ENCODE measurements at places on chromosomes 2 and 18. TPM values are rescaled to one million over a fixed set of nuclear protein-coding genes. Genes with fewer than 3 reads are reported as not detected.
A peak's percentile ranks its signal among the peaks of the same experiment; 100 is the strongest.

DNA sequence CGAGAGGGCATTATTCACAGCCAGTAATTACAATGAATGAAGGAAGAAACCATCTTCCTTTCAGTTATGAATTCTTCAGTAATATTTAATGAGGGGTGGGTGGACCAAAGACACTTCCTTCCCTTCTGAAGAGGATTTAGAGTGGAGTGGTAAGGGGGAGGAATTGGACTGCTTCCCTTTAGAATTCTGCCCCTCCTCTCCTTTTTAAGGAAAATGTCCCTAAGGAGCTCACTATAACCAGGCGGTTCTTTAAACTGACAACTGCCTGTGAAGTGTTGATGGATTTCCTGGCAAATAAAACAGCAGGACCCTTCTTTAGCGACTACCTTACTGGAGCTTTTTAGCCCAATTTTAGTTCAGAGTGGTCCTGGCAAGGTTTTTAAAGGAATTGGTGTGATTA, 86.4 kb downstream of the LIMS1 start:
- no peak for DNase-seq
- no peaks in the 10 kb centered on the region for H3K36me3 ChIP-seq
- no peaks in the 10 kb centered on the region for H3K27me3 ChIP-seq
- H3K4me3 ChIP-seq = no peak overlapping the region
- peaks cover 60% of the 10 kb centered on the region for H3K4me1 ChIP-seq

DNA sequence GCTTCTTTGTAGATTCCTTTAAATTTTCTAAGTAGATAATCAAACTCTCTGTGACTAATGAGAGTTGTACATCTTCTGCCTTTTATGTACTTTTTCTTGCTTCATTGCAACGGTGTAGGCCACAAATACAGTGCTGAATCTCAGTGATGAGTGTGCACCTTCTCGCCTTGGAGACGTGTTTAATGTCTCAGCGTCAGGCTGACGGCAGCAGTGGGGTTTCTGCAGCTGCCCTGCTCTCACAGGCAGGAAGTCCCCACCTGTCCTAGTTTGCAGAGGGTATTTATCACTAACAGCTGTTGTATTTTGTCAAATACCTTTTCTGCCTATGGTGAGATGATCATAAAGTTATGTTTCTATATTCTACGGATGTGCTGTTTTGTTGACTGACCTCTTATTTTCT, 13.3 kb downstream of the AGXT start:
- no peaks in the 10 kb centered on the region for H3K4me1 ChIP-seq
- DNase-seq = no peak
- H3K27ac ChIP-seq = no peak overlapping the region
- no peaks in the 10 kb centered on the region for H3K27me3 ChIP-seq

DNA sequence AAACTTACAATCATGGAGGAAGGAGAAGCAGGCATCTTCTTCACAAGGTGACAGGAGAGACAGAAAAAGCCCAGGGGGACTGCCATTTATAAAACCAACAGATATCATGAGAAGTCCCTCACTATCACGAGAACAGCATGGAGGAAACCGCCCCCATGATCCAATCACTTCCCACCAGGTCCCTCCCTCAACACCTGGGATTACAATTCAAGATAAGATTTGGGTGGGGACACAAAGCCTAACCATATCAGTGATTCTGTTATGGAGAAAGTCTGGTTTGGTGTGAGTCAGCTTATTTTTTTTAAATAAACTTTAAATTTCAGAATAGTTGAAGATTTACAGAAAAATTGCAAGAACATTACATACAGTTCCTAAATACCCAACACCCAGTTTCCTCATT, 84.7 kb upstream of the SP3 start:
- H3K36me3 ChIP-seq = no peaks in the 10 kb centered on the region
- H3K27me3 ChIP-seq = no peaks in the 10 kb centered on the region
- no peak overlapping the region for H3K4me3 ChIP-seq
- no peak for DNase-seq
- H3K27ac ChIP-seq = no peak overlapping the region

DNA sequence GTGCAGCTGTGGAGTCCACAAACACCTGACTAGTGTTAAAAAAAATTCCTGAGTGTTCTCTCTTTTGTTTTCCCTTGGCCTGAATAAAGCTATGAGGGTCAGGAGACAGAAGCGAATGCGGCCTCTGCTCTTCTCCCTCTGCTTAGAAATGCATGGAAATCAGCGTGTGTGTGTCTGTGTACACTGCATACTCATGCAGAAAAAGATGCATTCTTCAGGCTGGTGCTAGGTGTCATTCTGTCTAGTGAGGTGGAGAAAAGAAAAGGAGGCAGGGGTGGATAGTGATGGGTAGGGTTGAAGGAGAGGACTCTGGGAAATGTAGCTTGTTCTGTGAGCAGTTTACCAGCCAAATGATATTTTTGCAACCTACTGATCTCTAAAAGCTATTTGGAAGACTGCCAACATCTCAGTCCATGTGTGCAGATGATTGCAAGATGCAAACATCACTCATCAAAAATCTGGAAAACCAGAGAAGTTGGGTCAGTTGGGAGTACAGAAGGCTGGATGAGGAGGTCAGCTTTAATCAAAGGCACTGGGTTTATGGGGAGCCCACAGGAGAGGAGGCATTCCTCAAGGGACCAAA, 177.7 kb downstream of the INSIG2 start:
- H3K27ac ChIP-seq = no peak overlapping the region
- DNase-seq = no peak
- no peaks in the 10 kb centered on the region for H3K27me3 ChIP-seq
- H3K4me1 ChIP-seq = no peaks in the 10 kb centered on the region
- no peaks in the 10 kb centered on the region for H3K36me3 ChIP-seq

Gene IL1R2
- 59.3 TPM for total RNA-seq

DNA sequence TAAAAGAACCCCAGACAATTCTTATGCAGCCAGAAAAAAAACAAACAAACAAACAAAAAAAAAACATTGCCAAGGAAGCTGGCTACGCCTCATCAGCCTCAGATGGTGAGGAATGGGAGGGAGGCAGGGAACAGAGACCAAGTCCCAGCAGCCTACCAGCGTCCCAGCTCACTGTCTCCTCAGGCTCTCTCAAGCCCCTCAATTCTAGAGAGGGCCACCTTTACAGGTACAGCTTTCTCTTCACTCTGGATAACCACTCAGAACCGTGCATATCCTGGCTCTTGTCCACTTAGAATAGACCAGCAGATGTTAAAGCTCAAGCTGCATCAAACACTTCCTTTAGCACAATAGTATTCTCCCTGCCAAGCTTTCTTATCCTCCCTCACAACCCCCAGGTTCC, 263.1 kb upstream of the CHAC2 start:
- no peaks in the 10 kb centered on the region for H3K27me3 ChIP-seq
- no peaks in the 10 kb centered on the region for H3K36me3 ChIP-seq
- no peaks in the 10 kb centered on the region for H3K4me1 ChIP-seq
- H3K4me3 ChIP-seq = no peak overlapping the region
- no peak overlapping the region for H3K27ac ChIP-seq
- DNase-seq = no peak

GRCh38 chr2:127680706-127681287, 5.5 kb upstream of the LIMS2 start:
- peaks cover 4% of the 10 kb centered on the region for H3K4me1 ChIP-seq
- H3K36me3 ChIP-seq = no peaks in the 10 kb centered on the region
- peak overlapping the region; percentile 33 for H3K4me3 ChIP-seq
- no peak overlapping the region for H3K27ac ChIP-seq

GRCh38 chr18:48782381-48782861, 168.3 kb downstream of the SMAD7 start:
- no peaks in the 10 kb centered on the region for H3K36me3 ChIP-seq
- no peak overlapping the region for H3K27ac ChIP-seq
- no peaks in the 10 kb centered on the region for H3K27me3 ChIP-seq
- no peak for DNase-seq
- no peak overlapping the region for H3K4me3 ChIP-seq

- no peak overlapping the region for H3K27ac ChIP-seq
- H3K36me3 ChIP-seq = peaks cover 50% of the 10 kb centered on the region
- H3K4me3 ChIP-seq = no peak overlapping the region
- peaks cover 3% of the 10 kb centered on the region for H3K4me1 ChIP-seq
Observed at GRCh38 chr2:238450440-238450861, 23.7 kb downstream of the ASB1 start.

Gene IL36B
- 5.2 TPM for total RNA-seq

Gene EFHD1
- total RNA-seq = 15.8 TPM

GRCh38 chr2:124250433-124250832, 225.3 kb downstream of the CNTNAP5 start:
- no peaks in the 10 kb centered on the region for H3K4me1 ChIP-seq
- DNase-seq = no peak
- H3K27ac ChIP-seq = no peak overlapping the region
- no peaks in the 10 kb centered on the region for H3K27me3 ChIP-seq

DNA sequence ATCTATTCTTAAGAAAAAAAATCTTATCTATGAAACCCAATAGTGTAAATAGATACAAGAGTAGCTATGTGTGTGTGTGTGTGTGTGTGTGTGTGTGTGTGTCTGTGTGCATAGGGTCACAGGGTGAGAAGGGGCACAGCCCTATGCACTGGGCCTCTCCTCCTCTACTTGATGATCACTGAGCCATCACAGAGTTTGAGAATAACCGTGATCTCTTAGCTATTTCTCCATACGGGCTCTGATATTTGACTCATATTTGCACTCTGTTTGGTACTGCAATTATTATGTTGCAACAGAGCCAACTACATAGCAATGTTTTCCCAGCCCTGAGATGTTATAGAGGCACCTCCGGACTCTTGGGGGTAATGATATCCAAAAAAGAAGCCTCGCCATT, 28.8 kb upstream of the SLC40A1 start:
- H3K27ac ChIP-seq = no peak overlapping the region
- no peak for DNase-seq
- H3K4me3 ChIP-seq = no peak overlapping the region

Gene CAPN14
- 0.70 TPM for total RNA-seq

- no peaks in the 10 kb centered on the region for H3K27me3 ChIP-seq
- H3K4me1 ChIP-seq = no peaks in the 10 kb centered on the region
- no peak for DNase-seq
- peaks cover 57% of the 10 kb centered on the region for H3K36me3 ChIP-seq
Observed at GRCh38 chr2:222919841-222920526, 59.1 kb downstream of the ACSL3 start.

Gene SALL3
- total RNA-seq = 0.21 TPM

- H3K27me3 ChIP-seq = peaks cover 40% of the 10 kb centered on the region
- H3K36me3 ChIP-seq = no peaks in the 10 kb centered on the region
- peaks cover 42% of the 10 kb centered on the region for H3K4me1 ChIP-seq
- no peak for DNase-seq
- no peak overlapping the region for H3K27ac ChIP-seq
Observed at GRCh38 chr2:1741851-1742250, 2.5 kb downstream of the PXDN start.

Gene C1QL2
- 0.76 TPM for total RNA-seq

GRCh38 chr2:169513926-169514325, 4.4 kb downstream of the KLHL41 start:
- no peak for DNase-seq
- no peak overlapping the region for H3K4me3 ChIP-seq
- no peaks in the 10 kb centered on the region for H3K36me3 ChIP-seq

DNA sequence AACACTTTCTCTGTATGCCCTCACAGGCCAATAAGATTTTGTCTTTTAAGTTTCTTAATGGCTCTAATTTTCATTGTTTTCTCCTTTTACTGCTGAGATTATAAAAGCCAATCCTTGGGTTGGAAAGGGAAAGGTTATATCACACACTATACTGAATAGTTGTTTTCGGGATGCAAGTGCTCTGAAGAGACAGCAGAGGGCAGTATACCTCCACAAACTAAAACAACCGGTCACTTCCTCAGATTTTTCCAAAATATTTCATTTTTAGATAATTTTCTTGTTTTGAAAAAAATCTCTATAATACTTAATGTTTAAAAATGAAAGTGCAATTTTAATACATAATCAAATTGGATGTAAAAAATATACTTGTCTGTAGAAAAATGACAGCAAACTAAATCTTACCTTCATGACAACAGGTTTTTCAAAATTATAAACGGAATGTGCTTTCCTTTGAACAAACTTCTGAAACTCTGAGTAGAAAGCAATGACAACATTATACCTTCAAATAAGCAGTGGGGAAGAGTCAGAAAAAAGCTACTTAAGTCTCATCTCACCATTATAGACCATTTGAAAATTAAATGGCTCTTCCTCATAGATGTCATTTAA, 82.7 kb downstream of the ORC4 start:
- DNase-seq = no peak
- no peaks in the 10 kb centered on the region for H3K4me1 ChIP-seq
- no peak overlapping the region for H3K4me3 ChIP-seq
- H3K27ac ChIP-seq = no peak overlapping the region
- H3K36me3 ChIP-seq = peaks cover 26% of the 10 kb centered on the region

Gene ARHGEF4
- 128 TPM for total RNA-seq

Gene CBLN2
- total RNA-seq = not detected

- H3K36me3 ChIP-seq = peaks cover 21% of the 10 kb centered on the region
- H3K4me1 ChIP-seq = peaks cover 20% of the 10 kb centered on the region
- peak overlapping the region; percentile 86 for H3K27ac ChIP-seq
- H3K27me3 ChIP-seq = peaks cover 6% of the 10 kb centered on the region
Observed at GRCh38 chr2:219570194-219570923, 980 bp downstream of the OBSL1 start.

DNA sequence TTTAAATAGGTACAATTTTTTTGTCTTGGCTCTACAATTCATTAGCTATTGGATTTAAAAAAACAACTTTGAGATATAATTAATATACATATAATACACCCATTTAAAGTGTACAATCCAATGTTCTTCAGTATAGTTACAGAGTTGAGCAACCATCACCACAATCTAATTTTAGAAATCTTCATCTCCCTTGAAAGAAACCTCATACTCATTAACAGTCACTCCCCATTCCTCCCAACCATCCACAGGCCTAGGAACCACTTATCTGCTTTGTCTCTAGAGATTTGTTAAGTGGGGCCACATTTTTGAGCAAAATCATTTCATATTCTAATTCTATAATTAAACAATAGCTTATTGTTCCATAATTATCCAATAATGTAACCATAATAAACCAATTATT, 32.6 kb downstream of the MRPL33 start:
- H3K27me3 ChIP-seq = no peaks in the 10 kb centered on the region
- peaks cover 4% of the 10 kb centered on the region for H3K4me1 ChIP-seq
- no peak overlapping the region for H3K4me3 ChIP-seq
- H3K27ac ChIP-seq = no peak overlapping the region
- no peaks in the 10 kb centered on the region for H3K36me3 ChIP-seq

- no peak overlapping the region for H3K27ac ChIP-seq
- H3K4me3 ChIP-seq = no peak overlapping the region
- no peaks in the 10 kb centered on the region for H3K36me3 ChIP-seq
- no peaks in the 10 kb centered on the region for H3K4me1 ChIP-seq
- no peak for DNase-seq
Observed at GRCh38 chr2:217150236-217150635, 290.4 kb upstream of the TNP1 start.

- no peaks in the 10 kb centered on the region for H3K27me3 ChIP-seq
- H3K36me3 ChIP-seq = peaks cover 24% of the 10 kb centered on the region
- no peak for DNase-seq
- no peak overlapping the region for H3K27ac ChIP-seq
Observed at GRCh38 chr2:85309699-85310321, 18.0 kb downstream of the TGOLN2 start.

Gene ABCB11
- total RNA-seq = 0.26 TPM

- H3K27me3 ChIP-seq = no peaks in the 10 kb centered on the region
- H3K4me3 ChIP-seq = no peak overlapping the region
- H3K36me3 ChIP-seq = no peaks in the 10 kb centered on the region
- no peak for DNase-seq
- H3K27ac ChIP-seq = no peak overlapping the region
- peaks cover 60% of the 10 kb centered on the region for H3K4me1 ChIP-seq
Observed at GRCh38 chr2:47897883-47898731, 8.2 kb downstream of the FBXO11 start.

Measured in suprapubic skin (tissue), 4 donors.